Activated T-helper 9 cell treated with anti-CD3 and anti-CD28 coated beads, Interleukin-2, amount 50 U/mL, for 16 hours (primary cell): ENCODE measurements at places on chromosomes 2 and 18.

DNA sequence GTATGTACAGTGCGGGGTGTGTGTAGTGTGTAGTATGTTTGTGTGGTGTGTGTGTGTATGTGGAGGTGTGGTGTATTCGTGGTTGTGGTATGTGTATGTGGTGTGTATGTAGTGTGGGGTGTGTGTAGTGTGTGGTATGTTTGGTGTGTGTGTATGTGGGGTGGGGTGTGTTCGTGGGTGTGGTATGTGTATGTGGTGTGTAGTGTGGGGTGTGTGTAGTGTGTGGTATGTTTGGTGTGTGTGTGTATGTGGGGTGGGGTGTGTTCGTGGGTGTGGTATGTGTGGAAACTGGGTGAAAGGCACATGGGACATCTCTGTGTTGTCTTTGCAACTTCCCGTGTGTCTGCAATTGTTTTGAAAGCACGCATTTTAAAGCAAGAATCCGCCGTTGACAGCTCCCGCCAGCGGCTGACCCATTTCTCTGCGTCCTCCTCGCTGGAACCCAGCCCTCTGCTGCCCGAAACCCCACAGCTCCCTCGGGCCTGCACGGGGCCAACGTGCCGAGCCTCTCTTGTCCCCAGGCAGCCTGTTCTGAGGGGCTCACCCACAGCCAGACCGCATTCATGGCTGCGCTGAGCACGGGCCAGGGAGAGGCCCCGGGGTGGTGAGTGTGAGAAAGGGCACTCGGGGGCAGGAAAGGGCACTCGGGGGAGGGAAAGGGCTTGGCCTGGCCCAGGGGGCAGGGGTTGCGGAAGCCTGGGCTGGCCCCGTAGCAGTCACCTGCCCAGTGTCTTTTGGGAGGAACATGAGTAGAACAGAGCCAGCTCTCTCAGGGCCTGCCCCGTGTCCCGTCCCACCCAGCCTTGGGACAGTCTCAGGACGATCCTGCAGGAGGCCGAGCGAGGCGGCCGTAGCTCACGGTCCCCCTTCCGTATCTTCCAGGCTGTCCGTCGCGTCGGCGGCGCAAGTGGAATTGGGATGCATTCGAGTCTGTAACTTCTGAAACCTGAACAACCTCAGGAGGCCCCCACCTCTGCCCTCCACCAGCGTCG, 61.4 kb downstream of the TWIST2 start:
- DNase-seq = no peak

- no peak for DNase-seq
Observed at GRCh38 chr2:164090533-164090932, 354.7 kb upstream of the FIGN start.

DNA sequence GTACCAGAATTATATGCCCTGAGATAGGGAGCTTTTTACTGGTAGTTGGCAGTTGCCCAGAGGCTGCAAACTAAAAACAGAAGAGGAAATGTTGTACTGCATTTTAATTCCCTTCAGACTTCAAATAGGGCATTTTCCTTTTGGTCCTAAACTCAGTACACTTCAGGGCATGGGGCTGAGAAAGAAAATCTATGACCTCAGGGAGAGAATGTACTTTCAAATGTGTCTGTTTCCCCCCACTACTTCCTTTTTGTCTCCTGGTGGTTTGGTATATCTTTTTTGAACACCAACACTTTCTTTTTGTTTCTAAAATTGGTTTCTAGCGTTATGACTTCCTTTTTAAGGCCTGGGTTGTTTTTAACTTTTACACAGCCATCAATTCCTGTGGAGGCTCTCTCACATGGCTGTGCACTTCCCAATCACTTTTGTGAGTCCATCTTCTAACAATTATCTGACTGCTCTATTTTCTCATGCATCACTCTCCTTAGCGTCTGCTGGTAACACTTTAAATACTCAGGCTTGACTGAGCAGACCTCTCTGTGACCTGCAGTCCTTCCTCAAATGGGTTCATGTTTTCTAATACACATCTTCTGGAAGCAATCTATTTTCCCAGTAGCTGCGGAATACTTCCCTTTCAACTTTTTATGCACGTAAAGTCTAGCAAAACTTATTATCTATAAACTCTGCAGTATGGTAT, 596.0 kb downstream of the LRP1B start:
- no peak for DNase-seq

DNA sequence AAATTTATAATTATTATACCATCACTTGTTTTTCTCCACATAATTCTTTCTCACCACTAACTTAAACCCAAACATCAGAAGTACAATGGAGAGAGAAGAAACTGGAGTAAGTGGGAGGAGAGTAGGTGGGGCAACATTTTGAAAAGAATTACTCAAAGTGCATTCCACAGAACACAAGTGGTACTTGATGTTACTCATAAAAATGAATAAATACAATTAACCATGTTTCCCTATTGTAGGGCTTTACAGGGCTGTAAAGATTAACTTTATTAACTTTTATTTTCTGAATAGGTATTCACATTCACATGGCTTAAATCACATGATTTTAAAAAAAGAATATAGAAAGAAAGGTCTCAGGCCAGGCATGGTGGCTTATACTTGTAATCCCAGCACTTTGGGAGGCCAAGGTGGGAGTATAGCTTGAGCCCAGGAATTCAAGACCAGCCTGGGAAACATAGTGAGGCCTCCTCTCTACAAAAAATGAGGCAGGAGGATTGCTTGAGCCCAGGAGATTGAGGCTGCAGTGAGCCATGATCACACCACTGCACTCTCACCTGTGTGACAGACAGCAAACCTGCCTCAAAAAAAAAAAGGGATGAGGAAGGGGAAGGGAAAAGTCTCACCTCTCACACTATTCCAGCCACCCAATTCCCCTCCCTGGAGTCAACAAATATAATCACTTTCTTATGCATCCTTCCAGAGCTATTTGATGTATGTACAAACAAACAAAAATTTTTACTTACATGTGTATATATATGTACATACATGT, 47.1 kb downstream of the KCNG3 start:
- DNase-seq = no peak

- no peak for DNase-seq
Observed at GRCh38 chr2:188919824-188920223, 54.3 kb upstream of the COL3A1 start.

- no peak for DNase-seq
Observed at GRCh38 chr18:40685219-40685618, 1269.8 kb upstream of the PIK3C3 start.

DNA sequence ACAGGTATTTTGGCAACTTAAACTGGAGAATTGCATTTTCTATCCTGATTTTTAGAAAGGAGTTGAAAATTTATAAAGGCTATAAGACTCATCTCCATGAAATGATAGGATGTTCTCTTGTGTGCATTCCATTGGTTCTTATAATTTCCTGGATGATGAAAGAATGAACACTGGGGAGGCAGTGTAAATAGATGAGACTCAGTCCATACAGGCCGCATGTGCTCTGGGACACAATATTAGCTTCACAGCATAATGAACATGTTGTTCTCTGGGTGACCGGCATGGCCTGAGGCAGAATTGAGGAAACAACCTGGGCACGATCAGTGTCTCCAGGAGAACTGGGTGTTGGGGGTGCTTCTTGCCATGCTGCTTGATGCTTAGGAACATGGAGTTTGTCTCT, 38.8 kb downstream of the AOX1 start:
- DNase-seq = no peak

DNA sequence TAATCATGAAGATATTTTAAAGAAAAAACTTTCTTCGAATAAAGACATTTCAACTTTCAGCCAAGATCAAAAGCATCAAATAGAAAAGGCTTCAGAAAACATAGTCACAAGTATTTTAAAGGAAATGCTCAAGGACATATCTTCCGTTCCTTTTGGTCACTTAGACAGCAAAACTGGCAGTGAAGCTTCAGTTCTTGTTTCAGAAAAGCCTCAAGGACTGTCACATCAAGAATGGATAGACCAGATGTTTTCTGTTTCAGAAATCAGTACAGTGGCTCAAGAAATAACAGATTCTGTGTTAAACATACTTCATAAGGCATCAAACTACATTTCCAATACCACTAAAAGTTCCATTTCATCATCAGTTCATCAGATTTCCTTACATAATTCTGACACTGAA, 51.8 kb downstream of the FSIP2 start:
- no peak for DNase-seq

GRCh38 chr2:69582582-69583176, 60.9 kb downstream of the AAK1 start:
- DNase-seq = no peak
